Activated CD8-positive, alpha-beta memory T cell treated with anti-CD3 and anti-CD28 coated beads for 4 hours (primary cell): ENCODE measurements at places on chromosomes 7 and 10.

GRCh38 chr10:131549116-131549515, 237.6 kb upstream of the TCERG1L start:
- no peak for DNase-seq

DNA sequence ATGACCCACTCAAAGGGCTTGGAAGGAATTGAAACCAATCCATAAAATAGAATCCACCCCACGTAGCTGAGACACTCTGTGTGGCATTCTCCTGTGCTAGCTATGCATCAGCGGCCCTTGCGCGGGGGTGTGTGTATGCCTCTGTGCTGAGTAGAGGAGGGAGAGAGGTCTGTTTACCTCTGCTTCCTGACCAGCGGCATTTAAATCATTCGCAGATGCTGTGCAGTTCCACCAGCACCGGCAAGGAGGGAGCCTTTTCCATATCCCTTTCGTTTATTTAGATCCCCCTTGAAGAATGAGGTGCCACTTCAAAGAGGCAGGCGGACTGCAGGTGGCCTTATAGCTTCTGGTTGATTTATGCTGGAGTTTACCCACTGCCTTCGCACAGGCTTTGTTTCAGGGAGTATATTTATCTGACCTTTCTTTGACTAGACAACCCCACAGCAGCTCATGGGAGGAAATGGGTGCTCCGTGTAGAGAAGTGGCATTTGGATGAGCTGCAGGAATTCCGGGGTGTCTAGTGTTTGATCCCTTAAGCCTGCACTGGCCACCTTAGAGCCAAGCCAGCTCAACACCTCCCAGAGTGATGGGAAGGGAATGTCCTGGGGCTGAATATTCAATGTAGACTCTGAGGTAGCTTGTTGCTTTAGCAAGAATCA, 11.4 kb downstream of the C10orf53 start:
- no peak for DNase-seq

GRCh38 chr10:100653957-100654781, 91.2 kb upstream of the PAX2 start:
- peak; percentile 13 for DNase-seq

- DNase-seq: no peak
Observed at GRCh38 chr10:133196221-133196915, 33.6 kb upstream of the UTF1 start.
